ENCODE measurements at places on chromosomes 5 and 9.

- DNase-seq: no peak
These were observed 45.1 kb upstream of the SUB1 start for GRCh38 chr5:32539981-32540845.

DNA sequence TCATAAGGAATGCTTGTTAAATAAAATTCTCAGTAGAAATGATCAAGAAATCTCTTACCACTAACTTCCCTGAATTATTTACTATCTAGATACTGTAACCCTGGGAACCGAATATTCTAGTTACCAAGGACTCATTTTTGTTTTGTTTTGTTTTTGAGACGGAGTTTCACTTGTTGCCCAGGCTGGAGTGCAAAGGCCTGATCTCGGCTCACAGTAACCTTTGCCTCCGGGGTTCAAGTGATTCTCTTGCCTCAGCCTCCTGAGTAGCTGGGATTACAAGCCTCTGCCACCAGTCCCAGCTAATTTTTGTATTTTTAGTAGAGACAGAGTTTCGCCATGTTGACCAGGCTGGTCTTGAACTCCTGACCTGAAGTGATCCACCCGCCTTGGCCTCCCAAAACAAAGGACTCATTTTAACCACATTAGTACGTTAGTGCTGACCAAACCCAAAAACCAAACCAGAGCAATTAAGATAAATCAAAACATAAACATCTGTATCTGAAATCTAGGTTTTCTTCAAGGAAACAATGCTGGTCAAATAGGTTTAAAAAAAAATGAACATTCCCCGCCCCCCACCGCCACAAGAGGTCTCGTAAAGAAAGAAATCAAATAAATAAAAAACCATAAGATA lies 3.7 kb downstream of the TXN start:
- no peak for DNase-seq

GRCh38 chr9:113602126-113603047 lies 138.9 kb downstream of the RGS3 start:
- DNase-seq: no peak

- DNase-seq: no peak
These were observed 16.2 kb upstream of the FSD1L start for GRCh38 chr9:105431424-105432246.

DNA sequence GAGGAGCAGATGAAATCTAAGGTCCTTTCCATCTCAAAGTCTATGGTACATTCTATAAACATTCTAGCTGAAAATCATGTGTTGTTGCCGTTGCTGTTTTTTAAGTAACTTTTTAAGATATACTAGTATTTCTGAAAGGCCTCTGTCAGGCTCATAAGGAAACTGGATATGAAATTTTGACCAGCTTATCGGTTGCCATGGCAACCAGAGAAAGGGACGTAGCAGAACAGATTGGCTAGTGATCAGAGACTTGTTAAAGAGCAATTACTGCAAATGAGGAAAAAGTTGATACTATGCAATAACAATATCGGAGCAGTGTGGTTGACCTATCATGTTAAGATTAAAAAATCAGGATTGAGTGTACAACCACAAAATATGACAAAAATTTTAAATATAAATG lies 57.0 kb upstream of the RNF180 start:
- no peak for DNase-seq

GRCh38 chr9:98571643-98572042 lies 137.1 kb downstream of the GABBR2 start:
- DNase-seq: no peak

- DNase-seq: no peak
These were observed 126.4 kb upstream of the CXCL14 start for GRCh38 chr5:135705141-135705631.
